NCI-H2171 treated with DMSO at 0.1 percent for 48 hours (cell line): ENCODE measurements at places on chromosomes 2 and 18.

GRCh38 chr2:205352593-205352992 is 329.7 kb upstream of the NRP2 start:
- no peak for DNase-seq

GRCh38 chr2:7057865-7058400 is 140.7 kb downstream of the RNF144A start:
- peak; percentile 96 for DNase-seq

DNA sequence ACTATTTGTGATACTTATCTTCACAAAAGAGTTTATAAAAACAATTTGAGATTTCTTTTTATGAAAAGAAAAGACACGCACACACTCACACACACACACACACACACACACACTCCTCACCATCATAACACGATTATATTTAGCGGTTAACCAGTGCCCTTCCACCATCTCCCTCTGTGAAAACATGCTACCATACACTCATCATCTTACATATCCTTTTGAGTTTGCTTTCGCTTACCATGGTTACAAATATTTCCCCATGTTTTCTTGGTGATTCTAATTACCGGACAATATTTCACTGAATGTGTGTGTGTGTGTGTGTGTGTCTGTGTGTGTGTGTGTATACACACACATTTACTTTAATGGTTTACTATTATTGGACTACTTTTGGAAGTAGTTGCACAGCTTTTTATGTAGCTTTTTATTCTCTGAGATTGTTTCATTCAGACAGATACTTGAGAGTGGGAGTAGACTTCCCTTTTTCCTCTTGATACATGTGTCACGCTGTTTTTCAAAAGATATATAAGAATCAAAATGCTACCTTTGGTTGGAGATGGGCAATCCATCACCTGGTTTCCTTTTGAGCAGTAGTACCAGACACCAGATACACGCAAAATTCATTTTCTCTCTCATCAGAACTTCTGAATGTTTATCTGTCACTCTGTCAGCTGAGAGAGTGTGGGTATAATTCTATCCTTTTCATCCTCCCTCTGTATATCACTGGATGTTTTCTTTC is 138.1 kb downstream of the SETBP1 start:
- no peak for DNase-seq

- DNase-seq = no peak
Observed at GRCh38 chr2:191105082-191105481, 45.7 kb downstream of the STAT4 start.

- DNase-seq = peak; percentile 36
Observed at GRCh38 chr2:159518321-159519005, 97.9 kb downstream of the BAZ2B start.

DNA sequence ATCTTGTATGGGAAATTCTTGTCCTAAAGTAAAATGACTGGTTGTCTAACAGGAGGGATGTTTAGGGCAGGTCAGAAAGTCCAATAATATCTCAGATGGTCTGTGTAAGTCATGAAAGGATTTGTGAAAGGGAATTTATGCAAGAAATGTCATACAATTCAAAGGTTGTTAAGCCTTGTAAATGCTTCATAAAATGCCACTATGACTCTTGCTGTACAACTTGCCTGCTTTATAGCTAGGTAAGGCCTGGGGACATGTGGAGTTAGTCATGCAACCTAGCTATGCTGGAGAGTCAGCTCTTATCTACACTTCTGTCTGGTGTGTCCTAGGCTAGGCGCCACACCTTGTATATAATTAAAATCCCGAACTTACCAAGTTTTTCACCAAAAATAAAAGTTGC is 36.9 kb upstream of the VWA3B start:
- DNase-seq = no peak

GRCh38 chr2:3516831-3517230 is 2.5 kb downstream of the ADI1 start:
- no peak for DNase-seq

GRCh38 chr18:2526329-2526728 is 45.0 kb downstream of the METTL4 start:
- DNase-seq = peak; percentile 92

DNA sequence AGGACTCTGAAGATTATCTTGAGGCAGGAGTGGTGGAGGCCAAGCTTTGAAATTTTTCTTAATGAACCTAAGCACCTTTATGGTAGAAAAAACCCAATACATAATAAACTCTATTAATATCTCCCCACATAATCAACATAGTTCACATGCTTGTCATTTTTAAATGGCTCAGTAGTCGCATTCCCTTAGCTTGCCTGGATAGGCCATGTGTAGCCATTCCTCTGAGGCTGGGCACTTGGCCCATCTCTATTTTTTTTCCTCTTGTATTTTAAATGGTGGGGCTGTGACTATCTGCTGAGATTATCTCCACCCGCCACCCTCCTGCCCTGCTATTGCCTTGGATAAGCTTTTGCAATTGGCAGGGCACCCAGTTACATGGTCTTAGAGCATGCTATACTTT is 143.1 kb downstream of the FHOD3 start:
- no peak for DNase-seq

GRCh38 chr18:58887613-58887963 is 22.9 kb downstream of the ZNF532 start:
- no peak for DNase-seq

DNA sequence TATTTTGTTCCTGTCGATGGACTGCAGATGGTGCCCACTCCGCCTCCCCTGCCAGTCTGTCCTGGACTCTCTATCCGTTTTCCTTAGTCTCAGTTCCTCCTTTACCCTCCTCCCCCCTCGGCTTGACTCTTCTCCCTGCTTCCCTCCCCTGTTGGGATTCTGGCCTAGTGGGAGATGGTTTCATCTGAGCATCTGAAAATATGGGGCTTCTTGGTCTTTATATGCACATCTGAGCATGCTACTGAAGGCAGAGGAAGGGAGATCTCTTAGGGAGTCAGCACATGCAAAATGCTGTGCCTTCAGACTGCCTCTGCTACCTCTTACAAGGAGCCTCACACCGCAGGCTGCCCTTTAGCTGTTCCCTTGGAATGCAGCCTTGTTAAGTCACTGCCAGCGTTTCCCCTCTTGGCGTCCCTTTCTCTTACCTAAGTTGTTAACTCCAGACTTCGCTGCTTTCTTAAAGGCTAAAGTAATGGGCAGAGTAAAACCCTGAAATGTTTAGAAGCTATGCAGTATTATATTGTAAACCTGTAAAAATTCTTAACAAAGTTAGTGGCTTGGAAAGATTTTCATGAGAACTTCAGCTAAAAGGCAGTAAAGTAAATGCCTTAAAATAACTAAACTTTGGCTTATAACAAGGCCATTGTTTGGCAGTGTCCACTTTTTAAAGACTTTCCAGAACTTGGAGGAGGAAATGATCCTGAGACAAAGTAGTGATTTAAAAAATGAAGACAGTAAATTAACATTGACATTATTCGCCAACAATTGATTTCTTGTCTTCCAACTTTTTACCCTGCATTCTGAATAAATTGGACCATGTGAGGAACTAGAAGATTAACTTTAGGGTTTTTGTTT is 49.8 kb downstream of the LDLRAD4 start:
- no peak for DNase-seq

GRCh38 chr2:234694244-234695013 is 197.5 kb upstream of the ARL4C start:
- DNase-seq = no peak

- no peak for DNase-seq
Observed at GRCh38 chr2:37555457-37555856, 116.0 kb downstream of the CDC42EP3 start.

GRCh38 chr2:69817729-69818501 is 11.5 kb upstream of the GMCL1 start:
- DNase-seq = no peak

DNA sequence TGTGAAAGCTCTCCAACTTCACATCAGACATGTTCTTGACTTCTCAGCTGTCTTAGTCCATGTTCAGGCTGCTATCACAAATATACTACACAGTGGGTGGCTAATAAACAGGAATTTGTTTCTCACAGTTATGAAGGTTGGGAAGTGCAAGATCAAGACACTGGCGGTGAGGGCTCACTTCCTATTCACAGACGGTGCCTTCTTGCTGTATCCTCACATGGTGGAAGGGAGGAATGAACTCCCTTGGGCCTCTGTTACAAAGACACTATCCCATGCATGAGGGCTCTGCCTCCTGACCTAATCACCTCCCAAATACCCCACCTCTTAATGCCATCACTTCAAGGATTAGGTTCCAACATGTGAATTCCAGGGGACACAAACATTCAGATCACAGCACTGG is 9.7 kb downstream of the UXS1 start:
- DNase-seq = no peak

- no peak for DNase-seq
Observed at GRCh38 chr2:234193977-234194563, 143.6 kb downstream of the SPP2 start.

GRCh38 chr2:170929686-170930050 is 615 bp downstream of the GORASP2 start:
- peak; percentile 41 for DNase-seq

DNA sequence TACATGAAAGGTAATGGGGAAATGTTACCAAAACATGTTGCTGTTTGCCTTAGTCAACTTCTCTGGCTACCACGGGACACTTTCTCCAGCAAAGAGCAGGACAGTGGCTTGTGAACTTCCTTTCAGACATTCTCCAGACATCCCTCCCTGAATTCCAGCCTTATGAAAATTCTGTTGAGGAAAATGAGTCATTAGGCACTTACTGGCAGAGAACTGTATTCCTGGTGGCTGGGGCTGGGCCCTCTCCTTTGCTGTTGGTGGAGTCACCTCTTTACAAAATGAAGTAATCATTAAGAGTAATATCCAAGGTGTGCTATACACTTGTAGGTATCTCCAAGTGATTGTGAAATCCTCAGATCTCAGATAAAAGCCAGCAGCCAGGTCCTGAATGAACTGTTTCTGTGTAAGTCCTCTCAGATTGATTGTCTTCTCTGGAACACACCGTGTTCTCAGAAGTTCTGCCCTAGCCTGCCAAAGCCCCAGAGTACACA is 1.3 kb upstream of the FAP start:
- no peak for DNase-seq

GRCh38 chr2:170361090-170361936 is 183.4 kb downstream of the MYO3B start:
- peak; percentile 53 for DNase-seq

DNA sequence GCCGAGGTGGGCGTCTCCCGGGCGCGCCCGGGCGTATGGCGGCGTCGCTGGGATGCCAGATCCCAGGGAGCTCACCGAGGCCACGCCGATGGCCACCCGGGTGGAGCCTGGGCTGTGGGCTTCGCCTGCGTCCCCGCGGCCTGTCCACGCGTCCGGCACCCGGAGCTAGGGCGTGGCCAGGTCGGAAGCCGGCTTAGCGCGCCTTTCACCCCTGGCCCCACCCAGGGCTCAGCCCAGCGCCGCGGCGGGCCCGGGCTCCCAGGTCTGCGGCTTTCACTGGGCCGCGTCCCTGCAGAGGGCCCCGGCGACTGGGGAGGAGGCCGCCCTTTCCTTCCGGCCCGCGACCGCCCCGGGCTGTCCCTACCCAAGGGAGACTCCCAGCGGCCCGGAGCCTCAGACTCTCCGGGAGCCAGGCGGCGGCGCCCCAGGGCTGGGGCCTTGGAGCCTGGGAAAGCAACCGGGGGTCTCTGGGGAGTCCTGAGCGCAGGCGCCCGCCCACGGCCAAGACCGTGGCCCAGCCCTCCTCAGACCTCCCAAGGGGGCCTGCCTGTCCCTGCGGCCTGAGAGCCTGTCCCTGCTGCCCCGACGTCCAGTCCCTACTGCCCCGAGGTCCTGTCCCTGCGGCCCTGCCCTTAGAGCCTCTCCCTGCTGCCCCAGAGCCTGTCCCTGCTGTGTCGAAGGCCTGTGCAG is 36.3 kb upstream of the ITM2C start:
- DNase-seq = no peak
